Muscle of back (tissue), 13 donors: ENCODE measurements at places on chromosomes 12 and 14. TPM values are rescaled to one million over a fixed set of nuclear protein-coding genes. Genes with fewer than 3 reads are reported as not detected.

ERC1 gene
- 24.4 TPM for polyA plus RNA-seq

PSMB5 gene
- polyA plus RNA-seq, result 208 TPM

NRL gene
- polyA plus RNA-seq, result 1.0 TPM

ASB2 gene
- 18.1 TPM for polyA plus RNA-seq

PCBP2 gene
- 601 TPM for polyA plus RNA-seq

IL22 gene
- not detected for polyA plus RNA-seq

GZMH gene
- polyA plus RNA-seq, result not detected

ABCD4 gene
- 54.8 TPM for polyA plus RNA-seq

DNA sequence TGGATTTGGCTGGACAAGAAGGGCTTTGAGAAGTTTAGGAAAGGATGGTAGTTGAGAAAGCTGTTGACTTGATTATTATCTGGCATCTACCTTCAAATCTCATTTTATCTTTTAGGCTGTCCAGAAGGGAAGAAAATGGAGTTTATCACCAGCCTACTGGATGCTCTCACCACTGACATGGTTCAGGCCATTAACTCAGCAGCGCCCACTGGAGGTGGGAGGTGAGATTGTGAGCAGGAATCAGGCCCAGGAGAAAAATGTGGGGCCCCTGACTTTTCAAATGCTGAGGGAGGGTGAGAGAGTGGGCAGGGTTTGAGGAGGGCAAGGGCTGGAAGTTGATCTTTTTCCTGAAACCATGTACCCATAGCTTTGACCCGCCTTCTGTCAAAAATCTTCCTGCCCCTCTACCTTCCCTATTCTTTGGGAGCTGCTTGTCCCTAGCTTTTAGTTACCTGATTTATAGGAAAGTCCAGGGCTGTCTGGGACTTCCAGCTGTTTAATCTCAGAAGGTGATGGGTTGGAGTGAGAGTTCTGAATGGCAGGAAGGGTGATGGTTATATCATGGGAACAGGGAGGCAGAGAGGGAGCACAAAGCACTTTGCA, 134.2 kb downstream of the SMOC1 start:
- no peak for DNase-seq

DNA sequence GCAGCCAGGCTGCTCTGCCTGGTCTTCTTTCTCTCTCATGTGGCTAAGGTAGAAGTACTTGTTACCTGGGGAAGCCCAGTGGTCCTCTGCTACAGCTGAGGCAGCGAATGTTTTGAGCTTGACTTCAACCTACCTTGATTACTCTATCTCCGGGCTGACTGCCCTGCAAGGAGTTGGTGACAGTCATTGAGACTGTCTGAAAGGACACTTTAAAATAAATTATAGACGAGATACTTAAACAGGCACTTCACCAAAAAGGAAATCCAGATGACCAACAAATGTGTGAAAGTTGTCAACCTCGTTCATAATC, 474 bp upstream of the CIT start:
- no peak for DNase-seq

- no peak for DNase-seq
Measured at GRCh38 chr12:45720069-45720468, 9.4 kb upstream of the ARID2 start.

- no peak for DNase-seq
Measured at GRCh38 chr14:92105893-92106142, 564 bp downstream of the ATXN3 start.

DNA sequence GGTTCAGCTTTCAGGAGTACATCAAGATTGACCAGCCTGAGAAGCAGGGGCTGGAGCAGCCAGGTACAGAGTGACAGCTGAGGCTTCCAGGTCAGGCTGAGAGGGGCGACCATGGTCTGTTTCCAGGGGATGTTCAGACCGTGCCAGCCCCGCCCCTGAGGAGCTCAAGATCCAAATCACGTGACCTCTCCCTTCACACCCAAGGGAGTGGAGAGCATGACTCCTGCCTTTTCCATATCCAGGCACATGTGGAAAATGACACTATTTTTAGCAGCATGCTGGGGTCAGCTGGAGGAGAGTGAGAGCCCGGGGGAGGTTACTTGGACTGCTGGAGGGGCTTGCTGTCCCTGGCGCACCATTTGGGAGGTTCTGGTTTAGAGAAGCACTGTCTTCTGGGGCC, 92.7 kb downstream of the B4GALNT3 start:
- DNase-seq, result peak; percentile 50

DNA sequence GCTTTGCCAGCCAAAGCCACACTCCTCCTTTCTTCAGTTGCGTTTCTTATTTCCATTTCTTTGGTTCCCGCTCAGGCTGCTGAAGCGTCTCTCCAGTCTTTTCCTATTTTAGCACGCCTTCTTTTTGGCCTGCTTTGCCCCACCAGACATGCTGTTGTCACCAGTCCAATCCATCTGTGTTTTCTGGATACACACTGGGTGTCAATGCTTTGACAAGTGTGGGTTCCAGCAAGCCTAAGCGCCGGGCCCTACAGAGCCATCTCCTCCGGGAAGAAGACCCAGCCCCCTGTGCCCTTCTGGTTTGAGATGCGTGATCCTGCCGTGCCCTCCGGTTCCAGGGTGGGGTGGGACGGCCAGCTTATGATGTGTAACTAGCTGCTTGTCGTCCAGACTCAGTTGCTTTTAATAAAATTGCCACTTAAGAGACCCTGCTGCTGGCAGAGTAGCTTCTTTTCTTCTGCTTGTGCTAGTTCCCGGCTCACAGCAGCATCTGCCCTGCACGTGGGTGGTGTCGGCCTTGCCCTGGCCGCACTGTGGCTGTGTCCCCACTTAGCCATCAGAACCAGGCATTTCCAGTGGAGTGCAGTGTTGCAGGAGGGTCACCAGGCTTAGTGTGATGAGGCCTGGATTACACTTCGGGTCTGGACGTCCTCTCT, 29.7 kb downstream of the EML1 start:
- no peak for DNase-seq

- DNase-seq, result peak; percentile 99
Measured at GRCh38 chr14:100677554-100678468, 48.9 kb upstream of the DLK1 start.

- DNase-seq, result no peak
Measured at GRCh38 chr12:128724468-128725046, 99.2 kb downstream of the SLC15A4 start.

GRCh38 chr14:69700575-69700974, 66.4 kb upstream of the SRSF5 start:
- DNase-seq, result no peak

- DNase-seq, result no peak
Measured at GRCh38 chr14:69814397-69814796, 17.4 kb upstream of the SLC10A1 start.

DNA sequence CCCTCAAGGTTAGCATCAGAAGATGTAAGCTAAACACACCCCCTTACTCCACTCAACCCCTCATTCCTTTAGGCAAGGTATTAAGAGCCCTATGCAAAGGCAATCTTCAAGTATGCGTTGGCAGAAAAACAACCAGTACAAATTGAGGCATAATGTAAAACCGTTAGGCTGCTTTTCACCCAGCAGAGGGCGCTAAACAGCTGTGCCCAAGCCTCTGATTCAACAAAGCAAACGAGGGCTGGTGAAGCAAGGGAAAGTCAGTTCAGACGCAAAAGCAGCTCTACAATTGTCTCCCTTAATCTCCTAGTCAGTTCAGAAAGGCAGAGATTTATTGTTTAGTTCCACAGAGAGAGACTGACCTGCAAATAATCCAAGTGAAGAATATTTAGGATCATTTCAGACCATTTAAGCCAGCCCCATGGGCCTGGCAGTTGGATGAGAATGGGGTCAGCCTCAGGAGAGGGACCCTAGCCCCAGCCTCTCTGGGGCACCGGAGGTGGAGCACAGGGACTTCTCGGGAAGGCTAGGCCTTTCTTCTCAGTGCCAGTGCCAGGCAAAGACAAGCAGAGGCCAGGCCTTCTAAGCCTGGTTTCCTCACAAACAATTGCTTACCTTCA, 23.5 kb downstream of the DCAF5 start:
- peak; percentile 82 for DNase-seq

DNA sequence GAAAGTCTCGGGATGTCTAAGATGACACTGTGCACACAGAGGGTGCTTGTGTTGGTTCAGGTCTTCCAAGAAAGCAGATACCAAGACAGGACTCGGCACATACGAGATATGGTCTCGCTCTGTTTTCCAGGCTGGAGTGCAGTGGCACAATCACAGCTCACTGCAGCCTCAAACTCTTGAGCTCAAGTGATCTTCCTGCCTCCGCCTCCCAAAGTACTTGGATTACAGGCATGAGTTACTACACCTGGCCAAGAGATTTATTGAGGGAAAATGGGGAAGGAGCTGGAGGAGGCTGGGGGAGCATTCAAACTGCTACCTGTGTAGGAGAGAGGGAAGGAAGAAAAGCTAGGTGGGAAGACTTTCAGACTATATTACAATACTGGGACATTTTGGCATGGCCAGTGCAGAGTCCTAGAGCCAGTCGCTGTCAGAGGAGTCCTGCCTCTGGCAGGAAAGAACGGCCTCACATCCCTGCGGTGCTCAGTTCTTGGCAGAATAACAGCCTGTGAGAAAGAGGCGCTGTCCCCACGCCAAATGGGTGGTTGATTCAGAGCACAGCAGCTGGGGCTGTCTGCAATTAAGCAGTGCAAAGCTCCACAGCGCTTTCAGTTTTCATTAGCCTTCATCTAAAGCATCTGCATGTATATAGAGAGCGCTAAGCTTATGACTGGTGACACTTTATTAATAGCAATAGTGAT, 18.3 kb downstream of the SLC17A8 start:
- peak; percentile 67 for DNase-seq

DNA sequence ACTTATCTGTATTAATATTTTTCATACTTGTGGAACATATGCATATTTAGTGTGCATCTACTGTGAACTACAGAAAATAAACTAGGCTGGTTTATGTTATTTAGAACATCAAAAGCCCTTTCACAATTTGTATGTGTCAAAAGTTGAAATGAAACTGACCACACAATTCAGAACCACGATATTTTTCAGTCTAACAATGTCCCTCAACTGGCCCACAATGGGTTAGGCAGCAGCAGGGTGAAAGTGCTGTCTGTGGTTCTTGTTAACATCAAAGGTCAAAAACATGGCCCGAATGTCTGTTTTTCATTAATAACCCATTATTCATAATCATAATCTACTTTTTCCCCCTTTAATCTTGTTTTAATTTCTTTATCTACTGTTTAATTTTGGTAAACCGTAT, 559.9 kb upstream of the ATP2B1 start:
- DNase-seq, result no peak

DNA sequence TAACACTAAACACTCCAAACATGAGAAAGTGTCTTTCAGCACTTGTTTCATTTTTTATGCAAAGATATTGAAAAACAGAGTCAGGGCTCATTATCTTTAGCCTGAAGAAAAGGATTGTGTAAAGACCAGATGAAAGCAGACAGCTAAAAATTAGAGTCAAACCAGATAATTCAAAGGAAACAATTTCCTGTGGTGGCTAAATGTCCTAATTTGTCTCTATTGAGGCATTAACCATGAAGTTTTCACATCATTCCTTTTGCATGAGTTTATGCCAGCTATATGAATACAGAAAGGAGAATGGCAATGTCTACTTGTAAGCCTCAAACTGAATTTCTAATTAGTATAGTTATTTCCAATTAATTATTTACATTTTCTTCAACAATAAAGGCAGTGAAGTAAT, 338.5 kb downstream of the FSCB start:
- DNase-seq, result no peak
